ENCODE measurements at places on chromosomes 7 and 10. TPM values are rescaled to one million over a fixed set of nuclear protein-coding genes. Genes with fewer than 3 reads are reported as not detected.
A peak's percentile ranks its signal among the peaks of the same experiment; 100 is the strongest.

DNA sequence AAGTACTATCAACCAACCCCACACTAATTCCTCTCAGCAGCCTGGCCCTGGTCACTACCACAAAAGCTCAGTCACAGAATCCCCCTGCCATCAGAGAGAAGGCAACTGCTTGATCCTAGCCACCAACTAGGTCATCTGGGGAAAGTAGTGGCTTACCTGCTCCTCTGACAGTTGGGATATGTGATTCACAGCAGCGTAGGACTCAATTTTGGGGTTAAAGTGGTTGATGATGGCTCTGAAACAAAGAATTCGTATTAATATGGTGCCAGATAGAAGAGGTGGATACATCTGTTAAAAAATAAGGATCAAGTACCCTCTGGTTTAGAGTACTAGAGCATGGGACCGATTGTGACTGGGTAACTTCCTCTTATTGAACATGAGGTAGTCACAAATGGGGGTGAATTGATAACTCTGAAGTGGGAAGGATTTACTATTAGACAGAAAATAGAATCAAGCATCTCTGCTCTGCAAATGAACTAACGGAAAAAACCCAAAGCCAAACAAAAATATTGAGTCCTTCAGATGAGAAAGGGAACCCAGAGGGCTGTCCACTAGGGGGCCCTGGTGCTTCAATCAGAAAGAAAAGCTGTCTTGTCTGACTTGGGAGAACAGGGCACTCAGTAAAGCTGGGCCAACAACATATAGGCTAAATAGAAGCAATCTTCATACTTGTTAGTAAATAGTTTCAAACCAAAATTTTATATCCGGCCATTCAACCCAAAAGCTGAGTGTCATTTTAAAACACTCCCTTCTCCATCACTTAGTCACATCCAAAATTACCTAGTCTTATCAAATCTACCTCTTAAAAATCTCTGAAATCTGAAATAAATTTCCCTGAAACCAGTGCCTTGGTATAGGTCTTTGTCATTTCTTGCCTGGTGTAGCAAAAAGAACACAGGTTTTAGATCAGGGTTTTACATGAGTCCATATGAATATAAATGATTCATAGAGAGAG is 45.9 kb upstream of the KCNIP2 start:
- H3K27ac ChIP-seq, result no peak overlapping the region
- DNase-seq, result peak; percentile 62
- H3K4me3 ChIP-seq, result no peak overlapping the region
- no peaks in the 10 kb centered on the region for H3K4me1 ChIP-seq
- H3K27me3 ChIP-seq, result no peaks in the 10 kb centered on the region

The CALHM3 gene
- total RNA-seq, result 0.51 TPM

DNA sequence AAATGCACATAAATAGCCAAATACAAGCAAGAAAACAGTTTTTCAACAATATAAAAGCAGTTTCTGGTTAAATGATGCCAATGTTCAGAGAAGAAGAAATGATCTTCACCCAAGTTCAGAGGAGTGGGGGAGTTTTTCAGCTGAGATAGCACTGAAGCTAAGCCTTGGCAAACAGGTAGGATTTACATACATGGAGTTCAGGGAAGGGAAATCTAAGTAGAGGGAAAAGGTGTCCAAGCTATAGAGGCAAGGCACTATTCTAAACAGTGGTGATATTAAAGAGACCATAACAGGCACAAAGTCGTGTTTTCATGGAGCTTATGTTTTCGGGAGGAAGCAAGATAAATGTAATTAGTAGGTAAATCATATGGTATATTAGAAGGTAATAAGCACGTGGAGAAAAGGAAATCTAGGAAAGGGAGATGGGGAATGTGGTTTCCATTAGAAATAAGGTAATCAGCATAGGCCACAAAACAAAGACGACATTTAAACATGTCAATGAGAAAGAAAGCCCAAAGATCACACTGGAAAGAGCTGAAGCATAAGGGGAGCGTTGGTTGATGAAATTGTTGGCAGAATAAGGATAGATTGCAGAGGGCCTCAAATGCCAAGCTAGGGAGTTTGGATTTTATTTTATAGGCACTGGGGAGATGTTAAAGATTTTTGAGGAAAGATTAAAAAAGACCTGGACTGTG is 704.3 kb downstream of the MAGI2 start:
- no peak overlapping the region for H3K4me3 ChIP-seq
- H3K27ac ChIP-seq, result no peak overlapping the region
- H3K4me1 ChIP-seq, result no peaks in the 10 kb centered on the region
- H3K27me3 ChIP-seq, result no peaks in the 10 kb centered on the region

DNA sequence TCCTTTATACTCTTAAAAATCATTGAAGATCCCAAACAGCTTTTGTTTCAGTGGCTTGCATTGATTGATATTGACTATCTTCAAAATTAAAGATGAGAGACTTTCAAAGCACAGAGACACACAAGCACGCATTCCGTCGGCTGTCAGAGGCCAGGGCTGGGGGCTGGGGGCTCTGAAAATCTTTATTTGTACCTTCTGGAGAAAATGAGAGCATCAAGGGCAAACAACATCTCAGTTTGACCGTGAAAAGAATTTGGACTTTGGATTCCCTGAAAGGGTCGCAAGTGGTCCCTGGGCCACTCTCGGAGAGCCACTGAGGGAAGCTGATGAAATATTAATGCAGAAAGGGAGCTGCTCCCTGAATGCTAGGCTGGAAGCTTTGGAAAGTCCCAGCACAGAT is 96.4 kb downstream of the CHST15 start:
- H3K4me3 ChIP-seq, result no peak overlapping the region
- DNase-seq, result no peak
- H3K27ac ChIP-seq, result no peak overlapping the region

The MRLN gene
- not detected for total RNA-seq

DNA sequence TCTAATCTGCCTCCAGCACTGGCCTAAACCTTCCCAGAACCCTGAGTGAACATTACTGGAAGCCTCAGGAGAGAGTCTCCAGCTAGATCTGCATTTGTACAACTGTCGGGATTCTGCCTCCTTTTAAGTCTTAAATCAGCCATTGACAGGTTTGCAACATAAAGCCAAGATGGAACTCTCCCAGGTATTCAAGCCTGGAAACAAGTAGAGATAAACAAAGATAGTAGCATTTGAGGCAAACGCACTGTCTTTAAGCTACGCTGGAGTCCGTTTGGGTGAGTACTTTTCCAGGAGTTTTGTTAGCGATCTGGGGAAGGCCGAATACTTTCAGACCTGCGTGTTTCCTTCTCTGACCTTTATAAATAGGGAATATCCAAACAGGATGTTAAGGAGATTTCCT is 317.2 kb upstream of the FZD8 start:
- H3K27ac ChIP-seq, result no peak overlapping the region
- H3K36me3 ChIP-seq, result no peaks in the 10 kb centered on the region
- H3K4me1 ChIP-seq, result no peaks in the 10 kb centered on the region

DNA sequence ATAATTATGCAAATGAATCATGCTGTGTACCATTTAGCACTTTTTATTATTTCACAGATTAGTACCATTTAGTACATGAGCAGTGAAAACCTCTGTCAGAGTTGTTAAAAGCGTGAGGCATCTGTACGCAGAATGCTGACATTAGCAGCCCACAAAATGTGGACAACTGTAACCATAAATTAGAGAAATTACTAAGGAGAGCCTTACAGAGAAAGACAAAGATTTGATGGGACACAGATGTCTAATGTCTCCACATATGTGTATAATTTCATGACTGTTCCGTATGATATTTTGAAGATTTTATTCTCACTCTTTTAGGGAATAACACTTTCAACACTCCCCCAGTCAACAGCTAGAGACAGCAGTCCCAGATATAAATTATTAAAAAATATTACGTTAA is 414.0 kb upstream of the ANKRD30A start:
- DNase-seq, result no peak
- no peaks in the 10 kb centered on the region for H3K4me1 ChIP-seq
- H3K36me3 ChIP-seq, result no peaks in the 10 kb centered on the region

GRCh38 chr10:112989826-112990225 is 39.8 kb downstream of the TCF7L2 start:
- no peaks in the 10 kb centered on the region for H3K4me1 ChIP-seq
- H3K36me3 ChIP-seq, result no peaks in the 10 kb centered on the region
- H3K27ac ChIP-seq, result no peak overlapping the region

The PPP1R17 gene
- total RNA-seq, result not detected

- H3K27me3 ChIP-seq, result no peaks in the 10 kb centered on the region
- no peak overlapping the region for H3K27ac ChIP-seq
- H3K4me3 ChIP-seq, result no peak overlapping the region
- DNase-seq, result no peak
- no peaks in the 10 kb centered on the region for H3K36me3 ChIP-seq
Observed at GRCh38 chr7:42159130-42159529, 77.9 kb downstream of the GLI3 start.

GRCh38 chr7:12703881-12704280 is 16.4 kb downstream of the ARL4A start:
- no peak overlapping the region for H3K27ac ChIP-seq
- H3K27me3 ChIP-seq, result no peaks in the 10 kb centered on the region
- H3K4me1 ChIP-seq, result no peaks in the 10 kb centered on the region
- no peak overlapping the region for H3K4me3 ChIP-seq
- no peaks in the 10 kb centered on the region for H3K36me3 ChIP-seq

DNA sequence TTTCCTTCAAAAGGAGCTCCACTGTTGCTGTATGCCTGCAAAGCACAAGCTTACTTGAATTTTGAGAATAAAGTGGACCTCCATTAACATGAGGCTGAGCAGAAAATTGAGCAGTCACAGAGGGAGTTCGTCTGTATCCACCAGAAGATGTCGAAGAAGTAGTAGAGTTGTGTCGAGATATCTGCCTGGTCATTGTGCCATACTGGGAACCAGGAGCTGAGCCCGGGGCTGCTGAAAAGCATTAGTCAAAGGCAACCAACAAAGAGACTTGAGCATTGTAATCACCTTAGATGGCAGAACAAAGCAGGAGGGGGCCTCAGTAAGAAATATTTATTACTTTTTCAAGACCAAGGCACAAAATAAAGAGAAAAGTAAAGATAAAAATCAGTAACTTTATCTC is 61.5 kb downstream of the PDSS1 start:
- H3K4me1 ChIP-seq, result no peaks in the 10 kb centered on the region
- H3K36me3 ChIP-seq, result no peaks in the 10 kb centered on the region
- no peak overlapping the region for H3K27ac ChIP-seq
- H3K27me3 ChIP-seq, result no peaks in the 10 kb centered on the region
- DNase-seq, result no peak
- H3K4me3 ChIP-seq, result no peak overlapping the region

The OR6V1 gene
- total RNA-seq, result not detected

GRCh38 chr7:26329520-26330255 is 38.0 kb downstream of the SNX10 start:
- no peaks in the 10 kb centered on the region for H3K4me1 ChIP-seq
- DNase-seq, result no peak
- no peaks in the 10 kb centered on the region for H3K36me3 ChIP-seq
- no peak overlapping the region for H3K4me3 ChIP-seq
- no peaks in the 10 kb centered on the region for H3K27me3 ChIP-seq
- no peak overlapping the region for H3K27ac ChIP-seq

DNA sequence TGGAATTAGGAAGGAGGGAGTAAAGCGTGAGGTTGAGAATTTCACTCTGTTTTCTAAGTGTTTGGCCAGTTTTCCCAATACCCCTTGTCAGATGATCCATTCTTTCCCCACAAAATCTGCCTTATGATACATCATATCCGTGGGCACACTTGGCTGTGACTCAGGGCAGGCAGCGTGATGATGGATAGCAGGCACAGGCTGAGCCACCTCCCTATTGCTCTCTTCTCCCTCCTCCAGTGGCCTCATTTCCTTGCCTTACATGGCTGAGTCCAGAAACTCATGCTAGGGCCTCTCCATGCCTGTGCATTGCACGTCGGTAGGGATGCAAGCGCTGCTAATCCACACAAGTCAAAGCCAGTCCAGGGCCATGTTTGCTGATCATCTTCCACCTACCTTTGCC is 128.3 kb downstream of the AMPH start:
- no peaks in the 10 kb centered on the region for H3K4me1 ChIP-seq
- no peaks in the 10 kb centered on the region for H3K36me3 ChIP-seq
- H3K27me3 ChIP-seq, result no peaks in the 10 kb centered on the region
- no peak for DNase-seq

GRCh38 chr10:84054743-84055142 is 84.6 kb upstream of the GHITM start:
- H3K4me3 ChIP-seq, result no peak overlapping the region
- no peak overlapping the region for H3K27ac ChIP-seq
- no peaks in the 10 kb centered on the region for H3K27me3 ChIP-seq
- no peak for DNase-seq

- H3K27me3 ChIP-seq, result no peaks in the 10 kb centered on the region
- DNase-seq, result no peak
- no peaks in the 10 kb centered on the region for H3K4me1 ChIP-seq
- no peak overlapping the region for H3K4me3 ChIP-seq
Observed at GRCh38 chr7:102223184-102223583, 63.5 kb upstream of the SH2B2 start.

DNA sequence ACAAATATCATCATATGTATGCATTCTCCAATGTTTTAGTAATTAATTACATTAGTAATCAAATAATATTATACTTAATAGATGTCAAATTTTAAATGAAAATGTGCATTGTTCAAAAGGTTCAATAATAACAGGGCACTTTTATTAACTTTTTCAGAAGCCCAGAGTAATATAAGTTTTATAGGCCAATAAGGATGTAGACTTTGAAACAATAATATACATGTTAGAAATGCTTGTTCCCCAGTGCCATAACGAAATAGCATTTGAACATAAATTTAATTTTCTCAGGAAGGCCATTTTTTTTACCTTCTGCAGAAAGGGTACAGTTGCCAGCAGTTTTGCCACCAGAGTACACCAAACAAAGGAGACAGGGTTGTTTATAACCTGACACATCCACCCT is 1133.9 kb upstream of the LRRTM3 start:
- H3K4me1 ChIP-seq, result no peaks in the 10 kb centered on the region
- H3K36me3 ChIP-seq, result no peaks in the 10 kb centered on the region
- H3K4me3 ChIP-seq, result no peak overlapping the region
- no peaks in the 10 kb centered on the region for H3K27me3 ChIP-seq
- no peak for DNase-seq

The RSPH10B gene
- not detected for total RNA-seq

The NODAL gene
- not detected for total RNA-seq

- no peaks in the 10 kb centered on the region for H3K36me3 ChIP-seq
- no peak overlapping the region for H3K27ac ChIP-seq
- no peaks in the 10 kb centered on the region for H3K27me3 ChIP-seq
- H3K4me3 ChIP-seq, result no peak overlapping the region
- no peaks in the 10 kb centered on the region for H3K4me1 ChIP-seq
Observed at GRCh38 chr7:49324707-49325106, 400.4 kb downstream of the CDC14C start.

The PIP gene
- 98.2 TPM for total RNA-seq

GRCh38 chr7:143222782-143223181 is 945 bp downstream of the TAS2R40 start:
- H3K27ac ChIP-seq, result no peak overlapping the region
- no peaks in the 10 kb centered on the region for H3K4me1 ChIP-seq
- no peaks in the 10 kb centered on the region for H3K27me3 ChIP-seq
- H3K36me3 ChIP-seq, result no peaks in the 10 kb centered on the region

DNA sequence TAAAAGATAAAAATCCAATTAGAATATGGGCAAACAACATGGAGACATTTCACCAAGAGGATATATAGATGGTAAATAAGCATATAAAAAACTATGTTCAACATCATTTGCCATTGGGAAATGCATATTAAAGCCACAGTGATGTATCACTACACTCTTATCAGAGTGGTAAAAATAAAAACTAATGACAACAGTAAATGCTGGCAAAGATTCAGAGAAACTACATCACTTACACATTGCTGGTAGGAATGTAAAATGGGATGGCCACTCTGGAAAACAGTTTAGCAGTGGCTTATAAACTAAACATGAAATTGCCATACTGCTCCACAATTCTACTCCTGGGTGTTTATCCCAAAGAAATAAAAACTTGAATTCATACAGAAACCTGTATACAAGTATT is 59.2 kb downstream of the CROT start:
- no peak overlapping the region for H3K27ac ChIP-seq
- no peaks in the 10 kb centered on the region for H3K4me1 ChIP-seq
- H3K36me3 ChIP-seq, result no peaks in the 10 kb centered on the region
